H54 (cell line): ENCODE measurements at places on chromosomes 11 and 22.

- no peak for DNase-seq
Measured at GRCh38 chr11:63551091-63551888, 11.9 kb downstream of the PLAAT2 start.

DNA sequence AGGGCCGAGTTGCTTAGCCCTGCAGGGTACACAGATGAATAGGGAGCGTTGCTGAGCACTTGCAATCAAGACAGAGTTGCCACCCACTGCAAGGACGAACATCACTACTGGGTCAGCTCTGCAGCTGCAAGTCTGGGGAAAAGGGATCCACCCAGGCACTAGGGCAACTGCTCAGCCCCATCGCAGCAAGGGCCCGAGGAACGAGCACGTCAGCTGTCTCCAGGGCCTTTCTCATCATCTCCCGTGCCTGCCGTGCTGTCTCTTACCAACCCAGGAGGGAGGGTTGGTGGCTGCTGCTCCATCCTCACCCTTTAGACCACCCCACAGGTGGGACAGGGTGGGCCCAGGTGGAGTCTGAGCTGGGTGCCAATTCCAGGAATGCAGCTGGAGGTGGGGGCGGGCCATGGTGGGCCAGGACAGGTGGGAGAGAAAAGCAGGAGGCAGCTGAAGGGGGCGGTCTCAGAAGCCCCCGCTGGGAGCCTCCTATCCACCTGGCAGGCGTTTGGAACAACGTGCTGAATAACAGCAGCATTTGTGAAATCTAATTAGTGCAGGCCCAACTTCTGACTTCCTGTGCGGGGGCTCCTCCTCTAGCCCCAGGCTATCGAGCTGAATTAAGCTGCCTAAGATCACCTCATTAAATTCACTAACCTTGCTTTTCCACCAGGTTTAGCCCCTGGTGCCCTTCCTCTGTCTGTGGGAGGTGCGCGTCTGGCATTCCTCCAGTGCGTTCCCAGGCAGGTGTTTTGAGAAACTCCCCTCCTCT is 252.5 kb downstream of the ST3GAL4 start:
- DNase-seq: no peak

DNA sequence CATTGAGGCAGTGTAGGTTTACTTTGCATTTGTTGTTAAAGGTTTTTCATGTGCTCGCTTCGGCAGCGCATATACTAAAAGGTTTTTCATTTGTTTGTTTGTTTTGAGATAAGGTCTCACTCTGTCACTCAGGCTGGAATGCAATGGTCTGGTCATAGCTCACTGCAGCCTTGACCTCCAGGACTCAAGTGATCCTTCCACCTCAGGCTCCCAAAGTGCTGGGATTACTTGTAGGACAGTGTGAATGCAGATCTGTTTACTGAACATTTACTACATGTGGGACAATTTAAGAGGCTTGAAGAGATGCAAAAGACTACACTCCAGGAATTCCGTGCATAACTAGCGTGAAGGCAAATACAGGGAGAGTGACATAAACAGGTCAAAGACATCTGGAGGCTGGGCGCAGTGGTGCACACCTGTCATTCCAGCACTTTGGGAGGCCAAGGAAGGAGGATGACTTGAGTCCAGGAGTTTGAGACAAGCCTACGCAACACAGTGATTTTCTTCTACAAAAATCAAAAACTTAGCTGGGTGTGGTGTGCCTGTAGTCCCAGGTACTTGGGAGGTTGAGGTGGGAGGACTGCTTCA is 34.1 kb downstream of the YPEL1 start:
- no peak for DNase-seq

DNA sequence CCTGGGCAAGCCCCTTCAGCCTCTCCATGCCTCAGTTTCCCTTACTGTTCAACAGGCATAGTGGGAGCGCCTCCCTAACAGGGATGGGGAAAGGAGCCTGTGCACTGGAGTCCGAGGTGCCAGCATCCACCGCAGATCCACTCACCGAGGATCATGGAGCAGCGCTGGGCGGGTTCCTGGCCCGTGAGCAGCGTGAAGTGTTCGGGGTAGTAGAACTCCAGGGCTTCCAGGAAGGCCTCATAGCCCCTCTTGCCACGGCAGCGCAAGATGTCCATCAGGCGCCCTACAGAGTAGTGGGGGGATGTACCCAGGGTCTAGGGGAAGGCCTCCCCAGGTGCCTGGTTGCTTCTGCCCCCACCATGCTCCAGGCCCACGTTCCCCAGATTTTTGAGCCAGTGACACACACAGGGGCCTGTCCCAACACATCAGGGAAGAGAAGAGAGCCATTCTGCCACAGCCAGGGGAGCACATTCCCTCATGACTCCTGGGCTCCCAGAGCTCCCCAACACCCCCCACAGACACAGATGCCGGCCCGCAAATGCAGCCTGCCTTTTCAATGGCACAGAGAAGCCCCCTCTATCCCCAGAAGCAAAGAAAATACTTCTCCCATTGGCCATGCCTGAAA is 1.3 kb downstream of the CARD10 start:
- no peak for DNase-seq

DNA sequence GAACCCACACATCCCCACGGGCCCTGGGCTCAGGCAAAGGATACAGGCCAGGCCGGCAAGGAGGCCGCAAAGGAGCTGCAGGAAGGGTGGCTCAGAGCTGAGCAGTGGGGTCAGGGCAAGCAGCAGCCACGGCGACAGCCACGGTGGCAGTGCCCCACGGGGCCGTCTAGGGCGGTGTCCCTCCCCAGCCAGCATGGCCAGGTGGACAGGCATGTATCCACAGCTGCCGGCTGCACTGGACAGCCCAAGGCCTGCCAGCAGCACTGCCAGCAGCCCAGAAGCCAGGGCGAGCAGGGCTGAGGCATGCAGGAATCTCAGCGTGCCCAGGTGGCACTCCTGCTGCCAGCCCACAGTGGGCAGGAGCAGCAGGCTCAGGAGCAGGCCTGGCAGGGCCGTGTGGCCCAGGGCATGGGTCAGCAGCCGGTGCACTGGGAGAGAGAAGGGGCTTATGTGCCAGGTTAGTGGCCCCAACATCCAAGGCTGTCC is 3.9 kb downstream of the RHBDD3 start:
- DNase-seq: no peak

- DNase-seq: peak; percentile 2
Measured at GRCh38 chr11:23278121-23278520, 417.8 kb upstream of the CCDC179 start.

DNA sequence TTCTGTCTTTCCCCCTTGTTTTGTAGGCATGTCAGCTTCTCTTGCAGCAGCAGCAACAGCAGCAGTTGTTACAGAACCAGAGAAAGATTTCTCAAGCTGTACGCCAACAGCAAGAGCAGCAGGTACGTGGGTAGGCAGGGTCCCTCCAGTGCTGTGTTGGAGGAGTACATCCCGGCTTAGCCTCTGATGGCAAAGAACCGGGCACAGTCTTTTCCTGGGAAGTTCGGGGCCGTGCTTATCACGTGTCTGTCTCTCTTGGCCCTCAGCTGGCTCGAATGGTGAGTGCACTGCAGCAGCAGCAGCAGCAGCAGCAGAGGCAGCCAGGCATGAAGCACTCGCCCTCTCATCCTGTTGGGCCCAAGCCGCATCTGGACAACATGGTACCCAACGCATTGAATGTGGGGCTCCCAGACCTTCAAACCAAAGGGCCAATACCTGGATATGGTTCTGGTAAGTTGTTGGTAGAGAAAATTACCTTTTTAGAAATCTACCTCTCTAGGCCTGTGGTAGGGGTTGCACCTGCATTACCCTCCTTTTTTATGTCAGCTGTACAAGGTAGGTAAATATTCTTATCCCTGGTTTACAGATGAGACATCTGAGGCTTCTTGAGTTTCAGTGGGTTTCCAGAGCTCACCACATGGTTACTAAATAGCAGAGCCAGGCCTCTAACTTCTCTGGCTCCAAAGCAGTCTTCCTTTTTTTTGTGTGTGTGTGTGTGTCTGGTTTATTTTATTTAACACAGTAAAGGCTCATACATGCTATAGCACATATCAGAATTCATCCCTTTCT is 45.2 kb upstream of the ADSL start:
- no peak for DNase-seq

DNA sequence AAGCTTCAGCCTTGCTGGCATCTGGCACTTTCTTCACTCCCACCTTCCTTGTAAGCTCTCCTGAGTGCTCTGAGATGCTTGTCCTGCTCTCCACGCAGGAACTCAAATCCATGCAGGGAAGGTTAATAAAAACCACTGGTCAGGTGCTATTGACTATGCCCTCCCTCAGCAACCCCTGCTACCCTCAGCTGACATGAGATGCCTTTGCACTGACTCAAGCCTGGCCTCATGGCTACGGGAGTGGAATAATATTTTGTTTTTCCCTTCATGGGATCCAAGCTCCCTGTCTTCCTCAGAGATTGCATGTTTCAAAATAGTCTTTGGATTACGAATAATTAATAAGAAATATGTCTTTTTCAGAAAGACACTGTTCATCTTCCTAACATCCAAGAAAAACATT is 31.7 kb upstream of the ABCC8 start:
- peak; percentile 63 for DNase-seq

GRCh38 chr11:31237819-31238760 is 131.4 kb downstream of the DCDC1 start:
- DNase-seq: no peak

- DNase-seq: no peak
Measured at GRCh38 chr22:23938328-23939016, 22.5 kb downstream of the GSTT2B start.

GRCh38 chr11:118224511-118225188 is at the start of gene JAML:
Gene JAML (minus strand): TSS chr11:118225011. CDS start chr11:118214866, 10,145 bp downstream.
- DNase-seq: no peak

DNA sequence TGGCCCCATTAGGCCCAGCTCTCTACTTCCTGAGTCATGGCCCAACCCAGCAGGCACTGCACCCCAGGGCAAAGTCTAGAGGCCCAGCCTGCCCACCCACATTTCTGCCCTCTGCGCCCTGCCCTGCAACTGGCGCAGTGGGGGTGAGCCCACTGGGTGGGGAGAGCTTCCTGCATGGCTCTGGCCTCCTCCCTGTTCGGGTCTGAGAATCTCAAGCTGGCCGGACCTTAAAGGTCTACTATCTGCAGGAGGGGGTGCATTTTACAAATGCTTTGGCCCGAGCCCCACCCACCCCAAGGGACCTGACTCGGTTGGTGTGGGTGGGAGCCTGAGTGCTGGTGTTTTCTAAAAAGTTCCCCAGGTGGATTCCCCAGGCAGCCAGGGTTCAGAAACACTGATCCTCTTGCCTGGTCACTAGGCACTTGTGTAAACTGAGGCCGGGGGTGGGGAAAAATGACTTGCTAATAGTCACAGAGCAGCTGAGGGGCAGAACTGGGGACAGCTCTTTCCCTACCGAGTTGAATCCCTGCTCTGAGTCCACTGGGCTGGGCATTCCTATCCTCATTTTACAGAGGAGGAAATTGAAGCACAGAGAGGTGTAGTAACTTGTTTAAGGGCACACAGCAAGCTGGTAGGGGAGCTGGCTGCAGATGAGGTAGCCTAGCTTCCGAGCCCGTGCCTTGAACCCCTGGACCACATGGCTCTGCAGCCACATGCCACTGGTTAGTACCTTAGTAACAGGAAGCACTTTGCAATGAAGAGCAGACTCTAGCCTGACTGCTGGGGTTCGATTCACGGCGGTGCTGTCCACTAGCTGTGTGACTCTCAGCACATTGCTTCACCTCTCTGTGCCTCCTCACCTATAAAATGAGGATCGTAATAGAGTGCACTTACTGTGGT is 36.3 kb downstream of the CD82 start:
- no peak for DNase-seq

DNA sequence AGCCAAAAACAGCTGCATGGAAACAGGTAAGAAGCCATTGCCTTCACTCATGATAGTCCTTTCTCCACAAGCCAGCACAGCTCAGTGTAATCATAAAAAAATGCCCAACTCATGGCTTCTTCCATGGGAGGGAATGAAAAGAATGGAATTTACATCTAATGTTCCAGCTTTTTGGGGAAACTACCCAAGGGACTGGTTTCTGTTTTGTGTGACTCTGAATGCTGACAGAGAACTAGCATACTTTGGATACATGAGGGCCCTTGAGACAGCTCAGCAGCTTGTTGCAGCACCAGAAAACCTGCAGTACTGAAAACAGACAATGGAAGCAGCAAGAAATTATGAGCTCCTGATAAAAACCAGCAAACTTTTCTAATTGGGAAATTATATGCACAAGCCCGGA is 24.2 kb upstream of the HORMAD2 start:
- no peak for DNase-seq

DNA sequence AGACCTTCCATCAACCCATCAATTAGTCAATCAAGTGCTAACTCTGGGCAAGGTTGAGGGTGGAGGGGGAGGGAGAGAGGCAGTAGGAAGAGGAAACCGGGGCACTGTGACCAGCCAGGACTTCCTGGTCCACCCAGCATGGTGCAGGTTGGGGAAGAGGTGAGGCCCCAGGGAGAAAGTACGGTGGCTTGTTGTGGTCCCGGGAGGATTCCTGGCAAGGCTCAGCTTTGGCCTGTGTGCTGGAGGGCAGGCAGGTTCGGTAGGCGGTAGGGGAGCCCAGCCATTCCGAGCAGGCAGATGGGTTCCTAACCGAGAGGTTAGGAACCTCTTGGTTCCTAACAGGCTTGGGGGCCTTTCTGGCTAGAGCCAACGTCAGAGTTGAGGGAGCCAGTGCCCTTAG is 10.8 kb downstream of the ST14 start:
- DNase-seq: no peak
